Uterus (tissue), 4 donors: ENCODE measurements at places on chromosomes 7 and 10. TPM values are rescaled to one million over a fixed set of nuclear protein-coding genes. Genes with fewer than 3 reads are reported as not detected.

DNA sequence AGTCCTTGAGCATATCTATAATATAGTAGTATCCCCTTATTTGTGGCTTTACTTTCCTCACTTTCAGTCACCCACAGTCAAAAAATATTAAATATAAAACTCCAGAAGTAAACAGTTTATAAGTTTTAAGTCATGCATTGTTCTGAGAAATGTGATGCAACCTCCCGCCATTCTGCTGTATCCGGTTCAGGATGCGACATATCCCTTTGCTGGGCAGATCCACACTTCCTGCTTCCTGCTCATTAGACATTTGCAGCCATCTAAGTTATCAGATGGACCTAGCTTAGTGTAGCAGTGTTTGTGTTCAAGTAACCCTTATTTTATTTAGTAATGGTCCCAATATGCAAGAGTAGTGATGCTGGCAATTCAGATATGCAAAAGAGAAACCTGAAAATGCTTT lies 38.9 kb upstream of the BMS1 start:
- no peak for DNase-seq

- DNase-seq: no peak
Measured at GRCh38 chr7:1758859-1759521, 88.9 kb downstream of the ELFN1 start.

VAX1 gene
- not detected for total RNA-seq

- no peak for DNase-seq
Measured at GRCh38 chr7:22190736-22191135, 166.2 kb downstream of the RAPGEF5 start.

TMEM139 gene
- total RNA-seq: not detected

- no peak for DNase-seq
Measured at GRCh38 chr10:30366829-30367228, 17.8 kb upstream of the MTPAP start.

- no peak for DNase-seq
Measured at GRCh38 chr7:17392846-17393245, 94.4 kb downstream of the AHR start.

AGR2 gene
- not detected for total RNA-seq

DNA sequence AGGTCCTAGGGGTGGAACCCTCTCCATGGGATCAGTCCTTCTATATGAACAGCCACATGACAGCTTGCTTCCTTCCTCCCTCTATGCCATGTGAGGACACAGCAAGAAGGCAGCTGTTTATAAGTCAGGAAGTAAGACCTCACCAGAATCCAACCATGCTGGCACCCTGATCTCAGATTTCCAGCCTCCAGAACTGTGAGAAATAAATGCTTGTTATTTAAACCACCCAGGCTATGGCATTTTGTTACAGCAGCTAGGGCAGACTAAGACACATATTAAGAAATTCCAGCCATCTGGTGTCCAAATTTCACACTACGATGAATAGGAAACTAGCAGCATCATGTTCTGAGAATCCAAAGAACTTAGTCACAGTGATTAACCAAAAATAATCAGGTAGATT lies 140.1 kb downstream of the ZFAND4 start:
- DNase-seq: no peak

DNA sequence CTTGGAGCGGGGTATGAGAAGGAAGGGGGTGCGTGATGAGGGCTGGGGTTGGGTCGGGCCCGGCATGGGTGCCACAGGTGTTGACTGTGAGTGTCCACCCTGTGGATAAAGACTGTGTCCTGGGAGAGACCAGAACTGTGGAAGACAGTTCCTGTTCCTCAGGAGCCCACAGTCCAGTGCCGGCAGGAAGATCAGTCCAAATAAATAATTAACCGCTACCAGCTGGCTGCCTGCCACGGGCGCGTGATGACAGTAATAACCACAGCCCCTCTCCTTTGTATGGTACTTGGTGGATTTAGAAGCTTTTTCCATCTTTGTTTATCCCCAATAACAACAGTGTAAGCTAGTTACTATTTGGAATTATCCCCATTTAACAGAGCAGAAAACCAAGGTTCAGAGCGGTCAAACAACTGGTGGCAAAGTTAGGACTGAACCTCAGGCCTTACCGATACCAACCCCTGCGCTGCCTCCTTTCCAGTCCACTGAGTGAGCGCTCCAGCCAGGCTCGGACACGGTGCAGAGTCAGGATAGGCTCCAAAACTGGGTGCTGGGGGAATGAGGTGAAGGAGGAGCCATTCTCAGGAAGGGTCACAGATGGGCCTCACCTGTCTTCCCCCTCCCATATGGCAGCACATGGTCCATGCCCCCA lies 5.1 kb downstream of the ZMIZ1 start:
- DNase-seq: no peak

GRCh38 chr7:132250480-132251326 lies 325.6 kb downstream of the PLXNA4 start:
- no peak for DNase-seq

- no peak for DNase-seq
Measured at GRCh38 chr10:112821663-112822062, 128.4 kb upstream of the TCF7L2 start.

DNA sequence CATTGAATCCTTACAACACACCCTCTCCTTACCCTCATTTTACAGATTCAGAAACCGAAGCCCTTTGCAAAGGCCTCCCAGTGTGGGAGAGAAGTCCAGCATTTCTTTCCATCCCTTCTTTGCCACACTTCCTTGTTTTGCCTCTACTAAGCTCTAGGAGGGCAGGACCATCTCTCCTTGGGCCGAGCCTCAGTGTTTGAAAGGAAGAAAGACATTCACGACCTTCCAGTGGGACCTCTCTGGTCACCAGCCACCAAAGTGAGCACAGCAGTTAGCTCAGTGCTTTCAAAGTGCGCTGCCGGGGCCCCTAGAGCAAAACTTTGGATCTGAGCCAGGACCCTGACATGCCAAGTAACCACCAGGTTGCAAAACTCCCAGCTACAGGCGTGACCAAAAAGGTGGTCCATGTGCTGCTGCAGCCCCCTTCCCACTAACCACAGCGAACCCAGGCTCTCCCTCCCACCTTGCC lies 12.4 kb downstream of the CTBP2 start:
- DNase-seq: peak; percentile 57

DNA sequence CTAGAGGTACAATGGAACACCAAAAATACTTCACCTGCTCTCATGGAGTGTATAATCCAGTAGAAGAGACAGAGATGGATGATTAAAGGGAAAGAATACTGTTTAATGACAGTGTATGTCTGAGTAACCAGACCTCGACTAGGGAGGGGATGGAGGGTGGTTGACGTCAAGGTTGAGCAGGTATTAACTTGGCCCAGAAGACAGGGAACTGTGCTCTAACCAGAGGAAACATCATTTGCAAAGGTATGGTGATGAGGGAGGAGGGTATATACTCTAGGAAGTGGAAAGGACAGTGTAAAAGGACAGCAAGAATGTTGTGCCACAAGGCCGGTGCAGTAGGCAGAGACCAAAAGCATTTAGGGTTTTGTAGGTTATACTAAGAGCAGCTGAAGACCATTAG lies 2.9 kb downstream of the MIOS start:
- DNase-seq: no peak

SAP25 gene
- not detected for total RNA-seq

DNA sequence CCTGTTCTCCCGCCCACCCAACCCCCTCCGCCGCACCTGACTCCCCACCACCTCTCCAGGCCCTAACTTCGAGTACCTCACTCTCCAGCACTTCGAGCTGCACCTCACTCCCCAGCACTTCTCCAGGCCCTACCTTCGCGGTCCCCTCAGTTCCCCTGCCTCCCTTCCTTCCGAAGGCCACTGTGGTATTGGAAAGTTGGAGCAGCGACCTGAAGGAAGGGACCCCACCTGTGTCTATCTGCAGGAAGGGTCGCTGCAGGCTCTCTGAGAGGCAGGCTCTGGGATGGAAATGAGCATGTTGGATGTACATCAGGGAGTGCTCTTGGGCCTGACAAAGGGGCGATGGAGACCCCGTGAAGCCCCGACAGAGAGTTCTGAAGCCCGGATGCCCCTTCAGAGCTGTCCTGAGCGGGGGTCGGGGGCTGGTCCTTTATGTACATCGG lies 122.2 kb downstream of the PRKAG2 start:
- DNase-seq: no peak

GRCh38 chr10:102650655-102651454 lies 6.6 kb downstream of the TRIM8 start:
- DNase-seq: no peak

- no peak for DNase-seq
Measured at GRCh38 chr7:116984917-116985316, 31.6 kb downstream of the ST7 start.

CHRM2 gene
- not detected for total RNA-seq

DNA sequence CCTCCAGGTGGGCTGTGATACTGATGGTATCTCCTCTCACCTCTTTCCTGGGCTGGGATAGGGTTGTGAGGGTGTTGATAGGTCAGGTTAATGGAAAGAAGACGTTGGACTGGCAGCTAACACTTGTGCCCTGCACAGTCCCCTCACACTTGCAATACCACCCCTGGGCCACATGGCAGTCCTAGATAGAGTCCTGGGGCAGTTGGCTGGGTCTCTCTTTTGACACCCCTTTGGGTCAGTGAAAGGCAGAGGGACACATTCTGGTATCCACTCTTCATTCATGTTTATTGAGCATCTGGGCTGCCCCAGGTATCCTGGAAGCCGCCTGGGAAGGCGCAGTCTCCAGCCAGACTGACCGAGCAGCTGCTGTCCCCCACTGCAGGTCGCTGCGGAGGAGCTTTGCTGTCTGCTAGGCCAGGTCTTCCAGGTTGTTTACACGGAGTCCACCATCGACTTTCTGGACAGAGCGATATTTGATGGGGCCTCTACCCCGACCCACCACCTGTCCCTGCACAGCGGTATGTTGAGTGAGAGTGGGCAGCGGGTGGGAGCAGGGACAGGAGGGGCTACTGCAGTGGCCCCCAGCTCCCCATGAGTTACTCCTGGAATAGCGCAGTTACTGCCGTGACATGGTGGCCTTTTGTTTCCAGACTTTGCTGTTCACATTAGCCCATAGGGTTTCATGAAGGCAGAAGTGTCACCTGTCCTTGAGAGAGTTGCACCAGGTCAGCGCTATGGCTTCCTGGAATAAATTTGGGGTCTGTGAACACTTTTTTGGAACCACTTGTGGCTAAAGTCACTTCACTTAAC lies 19.1 kb downstream of the NACAD start:
- no peak for DNase-seq

GRCh38 chr7:97064972-97065587 lies 40.4 kb upstream of the DLX5 start:
- DNase-seq: no peak

DNA sequence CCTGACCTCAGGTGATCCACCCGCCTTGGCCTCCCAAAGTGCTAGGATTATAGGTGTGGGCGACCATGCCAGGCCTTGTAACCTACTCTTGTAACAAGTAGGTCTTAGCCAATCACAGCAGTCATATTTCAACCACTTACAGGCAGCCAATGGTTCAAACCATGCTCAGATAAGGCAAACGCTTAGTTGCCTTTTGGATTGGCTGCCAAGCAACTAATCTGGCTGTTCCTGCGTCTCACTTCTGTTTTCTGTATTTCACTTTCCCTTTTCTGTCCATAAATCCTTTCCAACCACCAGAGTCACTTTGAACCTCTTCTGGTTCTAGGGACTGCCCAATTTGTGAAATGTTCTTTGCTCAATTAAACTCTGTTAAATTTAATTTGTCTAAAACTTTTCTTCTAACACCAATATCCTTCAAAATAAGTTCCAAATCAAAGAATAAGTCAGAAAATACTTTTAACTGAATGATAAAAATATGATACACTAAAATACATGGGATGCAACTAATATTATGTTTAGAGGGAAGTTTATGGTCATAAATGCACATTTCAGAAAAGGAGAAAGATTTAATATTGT lies 19.1 kb upstream of the PRF1 start:
- DNase-seq: no peak

GRCh38 chr10:80154626-80154977 lies 22.1 kb downstream of the PLAC9 start:
- no peak for DNase-seq

- no peak for DNase-seq
Measured at GRCh38 chr7:117085769-117086463, 132.6 kb downstream of the ST7 start.

- DNase-seq: no peak
Measured at GRCh38 chr10:69096045-69096444, 8.1 kb downstream of the SRGN start.

CACNA2D1 gene
- 54.1 TPM for total RNA-seq

TAS2R5 gene
- total RNA-seq: 1.8 TPM

DNA sequence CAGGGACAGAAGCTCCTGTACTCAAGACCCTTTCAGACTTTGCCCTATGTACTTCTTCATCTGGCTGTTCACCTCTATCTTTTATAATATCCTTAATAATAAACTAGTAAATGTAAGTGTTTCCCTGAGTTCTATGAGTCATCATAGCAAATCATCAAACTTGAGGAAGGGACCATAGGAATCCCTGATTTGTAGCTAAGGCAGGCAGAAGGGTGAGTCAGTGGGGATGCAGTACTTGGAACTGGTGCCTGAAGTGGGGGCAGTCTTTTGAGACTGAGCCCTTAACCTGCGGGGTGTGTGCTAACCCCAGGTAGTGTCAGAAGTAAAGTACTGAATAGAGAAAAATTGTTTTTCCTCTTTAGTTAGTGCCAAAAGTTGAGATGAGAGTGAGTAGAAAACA lies 6.2 kb upstream of the TMEM243 start:
- DNase-seq: no peak

PTPRE gene
- 17.9 TPM for total RNA-seq

UNCX gene
- total RNA-seq: not detected

DNA sequence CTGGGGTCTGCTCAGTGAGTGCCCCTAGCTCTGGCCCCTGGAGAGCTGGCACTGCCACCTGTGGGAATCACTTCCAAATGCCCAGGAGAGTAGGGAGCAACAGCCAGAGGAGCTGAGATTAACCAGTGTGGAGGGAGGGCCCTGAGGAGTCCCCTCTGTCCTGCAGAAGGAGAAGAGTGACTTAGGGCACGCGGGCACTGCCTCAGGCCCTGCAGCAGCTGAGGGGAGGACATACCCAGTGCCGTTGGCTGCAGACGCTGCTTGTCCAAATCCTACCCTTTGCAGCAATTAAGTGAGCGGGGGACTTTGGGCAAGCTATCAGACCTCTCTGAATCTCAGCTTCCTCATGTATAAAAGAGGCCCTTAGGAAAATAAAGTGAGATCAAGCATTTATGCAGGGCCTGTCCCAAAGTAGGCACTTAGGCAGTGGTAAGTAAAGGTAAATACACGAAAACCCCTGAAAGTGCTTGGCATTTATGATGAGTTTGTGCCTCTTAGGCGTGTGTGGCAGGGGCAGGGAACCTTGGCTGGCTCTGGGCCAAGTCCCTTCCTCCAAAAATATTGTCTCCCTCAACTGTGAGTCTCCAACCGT lies 16.9 kb downstream of the PRF1 start:
- no peak for DNase-seq

DNA sequence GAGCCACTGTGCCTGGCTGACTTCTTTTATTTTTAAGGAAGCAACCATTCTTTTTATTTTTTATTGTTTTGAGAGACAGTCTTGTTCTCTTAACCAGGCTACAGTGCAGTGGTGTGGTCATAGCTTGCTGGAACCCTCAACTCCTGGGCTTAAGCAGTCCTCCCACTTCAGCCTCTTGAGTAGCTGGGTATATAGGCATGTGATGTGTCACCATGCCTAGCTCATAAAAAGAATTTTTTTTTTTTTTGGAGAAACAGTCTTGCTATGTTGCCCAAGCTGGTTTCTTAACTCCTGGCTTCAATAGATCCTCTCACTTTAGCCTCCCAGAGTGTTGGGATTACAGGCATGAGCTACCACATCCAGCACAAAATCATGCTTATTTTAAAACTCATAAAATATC lies 5.8 kb downstream of the MCU start:
- no peak for DNase-seq

GRCh38 chr7:132216847-132217525 lies 359.3 kb downstream of the PLXNA4 start:
- no peak for DNase-seq

GRCh38 chr7:4486907-4487306 lies 195.2 kb upstream of the FOXK1 start:
- DNase-seq: no peak
